RWPE1 (cell line): ENCODE measurements at places on chromosomes 11 and 22.

- DNase-seq = no peak
Measured at GRCh38 chr22:19898145-19898544, 43.4 kb upstream of the COMT start.

DNA sequence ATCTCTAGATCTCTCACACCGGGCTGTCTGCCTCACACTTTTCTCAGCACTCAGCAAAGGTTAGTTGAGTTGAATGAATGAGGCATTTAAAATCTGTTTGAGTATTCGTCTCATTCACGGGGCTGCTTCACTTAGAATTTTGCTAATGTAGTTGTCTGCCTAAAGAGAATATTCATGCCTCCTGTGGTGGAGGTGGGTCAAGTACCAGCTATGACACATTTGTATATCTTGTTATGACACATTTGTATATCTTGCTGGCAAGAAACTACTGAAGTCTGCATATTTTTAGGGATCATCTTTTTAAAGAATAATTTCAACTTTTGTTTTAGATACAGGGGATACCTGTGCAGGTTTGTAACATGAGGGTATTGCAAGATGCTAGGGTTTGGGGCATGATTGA, 43.1 kb downstream of the LDLRAD3 start:
- DNase-seq = no peak

DNA sequence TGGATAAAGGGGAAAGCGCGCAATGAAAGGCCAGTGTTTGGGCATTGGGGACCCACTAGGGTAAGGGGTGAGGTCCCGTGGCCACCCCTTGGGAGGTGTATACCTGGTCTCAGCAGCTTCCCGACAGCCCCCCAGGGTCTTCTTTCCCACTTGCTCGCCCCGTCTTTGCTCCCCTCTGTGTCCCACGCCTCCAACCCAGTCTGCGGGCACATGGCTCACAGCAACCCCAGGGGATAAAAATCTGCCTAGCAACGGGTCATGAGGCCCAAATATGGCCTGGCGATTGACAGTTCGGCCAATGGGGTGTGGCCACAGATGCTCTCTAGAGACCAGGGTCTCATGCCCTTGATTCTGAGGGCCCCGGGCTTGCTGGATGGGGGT, 41.6 kb downstream of the AHNAK start:
- no peak for DNase-seq

- DNase-seq = no peak
Measured at GRCh38 chr22:26700462-26700861, 43.1 kb downstream of the MIAT start.

DNA sequence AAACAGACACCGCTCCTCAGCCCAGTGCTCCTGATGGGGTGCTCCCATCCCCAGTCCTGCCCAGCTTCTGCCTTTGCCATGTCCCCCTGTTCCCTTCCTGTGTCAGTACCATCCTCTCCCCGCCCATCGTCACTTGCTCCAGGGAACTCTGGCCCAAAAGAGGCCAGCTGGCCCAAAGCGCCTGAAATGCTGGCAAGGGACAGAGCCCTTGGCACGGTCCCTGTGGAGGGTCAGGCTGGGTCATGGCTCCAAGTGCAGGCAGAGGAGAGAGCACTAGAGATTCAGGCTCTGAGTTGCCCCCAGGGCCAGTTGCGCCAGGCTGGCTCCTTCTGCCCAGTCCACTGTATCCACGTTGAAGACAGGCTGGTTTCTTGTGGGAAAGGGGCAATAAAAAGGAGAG, 8.4 kb upstream of the HDHD5 start:
- no peak for DNase-seq

GRCh38 chr11:95767498-95767897, 22.1 kb downstream of the FAM76B start:
- DNase-seq = no peak

DNA sequence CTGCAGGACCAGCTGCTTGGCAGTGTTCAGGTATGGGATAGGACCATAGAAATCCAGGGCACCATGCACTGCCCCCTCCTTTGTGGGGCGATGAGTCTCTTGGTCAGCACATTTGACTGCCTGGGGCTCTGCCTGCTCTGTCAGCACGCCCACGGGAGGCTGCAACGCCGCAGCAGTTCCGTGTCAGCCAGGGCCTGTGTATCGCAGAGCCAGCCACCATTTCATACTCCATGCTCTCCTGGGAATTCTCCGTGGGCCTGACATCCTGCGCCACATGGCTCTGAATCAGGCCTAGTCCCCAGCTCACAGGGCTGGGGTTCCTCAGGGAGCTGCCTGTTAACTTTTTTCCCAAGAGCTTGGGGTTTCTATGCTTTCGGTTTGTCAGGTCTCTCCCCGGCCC, 16.9 kb upstream of the RELT start:
- no peak for DNase-seq

- peak; percentile 33 for DNase-seq
Measured at GRCh38 chr11:45100339-45100738, 46.1 kb upstream of the PRDM11 start.

DNA sequence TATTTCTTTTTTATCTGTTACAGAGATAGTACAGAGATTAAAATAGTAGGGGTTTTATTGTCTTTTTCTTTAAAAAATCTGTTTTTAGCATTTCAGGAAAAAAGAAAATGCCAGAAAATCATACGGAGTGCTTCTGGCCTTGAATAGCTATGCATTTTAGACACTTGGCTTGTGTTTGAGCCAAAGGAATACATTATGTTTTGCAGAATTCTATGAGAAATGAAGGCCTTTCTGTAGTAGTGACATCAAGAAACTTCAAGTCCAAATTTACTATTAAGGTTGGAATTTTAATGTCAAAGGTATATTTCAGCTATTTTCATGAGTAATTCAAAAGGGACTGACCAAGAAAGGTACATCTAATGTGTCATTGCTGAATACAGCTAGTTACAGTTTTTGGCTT, 56.3 kb upstream of the DDI1 start:
- no peak for DNase-seq

- no peak for DNase-seq
Measured at GRCh38 chr11:9047964-9048523, 43.4 kb downstream of the SCUBE2 start.

GRCh38 chr11:112662554-112662953, 298.7 kb upstream of the NCAM1 start:
- no peak for DNase-seq

DNA sequence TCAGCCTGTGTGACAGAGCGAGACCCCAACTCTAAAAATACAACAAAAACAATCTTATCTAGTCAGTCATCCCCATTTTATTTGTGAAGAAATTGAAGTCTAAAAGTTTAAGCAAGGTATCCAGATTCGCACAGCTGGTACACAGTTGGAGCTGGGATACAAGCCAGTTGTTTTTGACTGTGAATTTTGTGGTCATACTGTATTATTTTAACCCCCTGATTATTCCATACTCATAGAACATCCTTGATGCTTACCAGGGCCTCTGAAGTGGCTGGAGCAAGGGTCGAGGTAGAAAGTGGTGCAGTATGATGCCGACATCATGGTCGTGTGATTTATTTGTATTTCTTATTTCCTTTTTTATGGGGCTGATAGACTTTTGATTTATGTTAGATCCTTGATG, 50.0 kb downstream of the BID start:
- no peak for DNase-seq

DNA sequence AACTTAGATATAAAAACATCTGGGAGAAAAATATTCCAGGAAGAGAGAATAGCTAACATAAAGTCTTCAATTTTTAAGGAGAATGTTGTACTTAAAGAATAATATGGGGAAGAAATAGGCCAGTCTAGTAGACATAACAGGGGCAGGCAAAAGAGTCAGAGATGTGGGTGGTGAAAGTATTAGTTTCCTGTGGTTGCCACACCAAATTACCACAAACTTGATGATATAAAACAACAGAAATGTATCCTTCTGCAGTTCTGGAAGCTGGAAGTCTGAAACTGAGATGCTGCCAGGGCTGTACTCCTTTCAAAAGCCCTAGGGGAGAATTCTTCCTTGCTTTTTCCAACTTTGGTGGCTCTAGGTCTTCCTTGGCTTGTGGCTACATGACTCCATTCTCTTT, 1309.7 kb downstream of the LRRC4C start:
- no peak for DNase-seq

- no peak for DNase-seq
Measured at GRCh38 chr11:89537936-89538335, 46.8 kb upstream of the NOX4 start.

GRCh38 chr11:73235236-73235786, 17.2 kb downstream of the P2RY2 start:
- DNase-seq = no peak

GRCh38 chr11:40286137-40286536, 1173.3 kb downstream of the LRRC4C start:
- no peak for DNase-seq
